A673 (cell line): ENCODE measurements at places on chromosomes 2 and 18. TPM values are rescaled to one million over a fixed set of nuclear protein-coding genes. Genes with fewer than 3 reads are reported as not detected.

CAPN14 gene
- 0.13 and 0.35 TPM in 2 replicates for total RNA-seq

SLC5A7 gene
- not detected in 2 replicates for total RNA-seq

ANKRD29 gene
- total RNA-seq = 2.6 and 2.8 TPM in 2 replicates

SKA1 gene
- 37.3 and 41.8 TPM in 2 replicates for total RNA-seq

GRCh38 chr2:113872201-113872600, 17.7 kb upstream of the ACTR3 start:
- H3K4me3 ChIP-seq = no peak overlapping the region
- no peak overlapping the region for H3K27ac ChIP-seq
- no peaks in the 10 kb centered on the region for H3K27me3 ChIP-seq
- DNase-seq = no peak

DNA sequence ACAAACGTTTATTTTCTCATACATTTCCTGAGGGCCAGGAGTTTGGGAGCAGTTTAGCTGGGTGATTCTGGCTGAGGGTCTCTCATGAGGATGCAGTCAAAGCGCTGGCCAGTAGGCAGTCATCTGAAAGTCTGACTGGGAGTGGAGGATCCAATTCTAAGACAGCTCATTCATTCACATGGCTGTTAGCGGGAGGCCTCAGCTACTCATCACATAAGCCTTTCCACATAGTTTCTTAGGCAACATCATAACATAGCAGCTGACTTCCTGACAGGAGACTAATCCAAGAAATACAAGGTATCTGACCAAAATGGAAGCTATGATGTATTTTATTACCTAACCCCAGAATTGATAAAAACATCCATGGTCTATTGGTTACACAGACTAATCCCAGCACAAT, 2.9 kb upstream of the MRPL44 start:
- H3K36me3 ChIP-seq = no peaks in the 10 kb centered on the region
- H3K27me3 ChIP-seq = no peaks in the 10 kb centered on the region
- H3K4me1 ChIP-seq = peaks cover 31% of the 10 kb centered on the region

GRCh38 chr2:22326250-22326649, 1058.7 kb upstream of the KLHL29 start:
- no peak for DNase-seq
- H3K36me3 ChIP-seq = no peaks in the 10 kb centered on the region
- no peaks in the 10 kb centered on the region for H3K27me3 ChIP-seq
- H3K4me3 ChIP-seq = no peak overlapping the region

GRCh38 chr2:240398661-240399267, 36.7 kb upstream of the GPC1 start:
- H3K36me3 ChIP-seq = no peaks in the 10 kb centered on the region
- DNase-seq = no peak
- H3K27ac ChIP-seq = no peak overlapping the region

DNA sequence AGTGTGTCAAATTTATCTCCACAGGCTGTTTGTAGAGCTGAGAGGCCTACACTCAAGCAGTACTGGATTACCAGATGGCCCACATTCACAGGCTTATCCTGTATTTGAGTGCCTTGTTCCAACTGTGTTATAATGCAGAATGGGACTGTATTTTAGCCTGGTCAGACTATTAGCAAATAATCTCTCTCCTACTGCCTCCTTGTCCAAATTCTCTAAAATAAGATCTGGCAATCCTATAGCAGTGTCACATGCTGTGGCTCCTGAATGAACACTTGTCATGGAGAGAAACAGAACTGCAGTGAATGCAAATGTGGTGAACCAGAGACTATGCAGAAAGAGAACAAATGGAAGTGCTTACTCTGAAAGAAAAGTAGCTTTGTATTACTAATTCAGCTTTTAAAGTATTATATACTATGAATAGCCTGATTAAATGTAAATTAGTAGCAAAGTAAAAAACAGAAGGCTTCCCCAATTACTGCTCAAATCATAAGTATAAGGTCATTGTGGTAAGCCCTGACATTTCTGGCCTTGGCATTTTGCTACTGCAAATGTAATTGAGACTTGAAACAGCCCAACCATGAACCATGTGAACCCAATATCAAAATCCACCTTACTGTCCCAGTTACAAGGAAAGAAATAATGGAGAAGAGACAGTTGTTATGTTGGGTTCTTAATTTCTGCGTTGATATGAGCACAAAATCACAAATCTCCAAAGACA, 80.0 kb downstream of the MAP4K3 start:
- no peaks in the 10 kb centered on the region for H3K27me3 ChIP-seq
- H3K4me3 ChIP-seq = no peak overlapping the region
- no peak overlapping the region for H3K27ac ChIP-seq
- DNase-seq = no peak
- H3K36me3 ChIP-seq = no peaks in the 10 kb centered on the region

DNA sequence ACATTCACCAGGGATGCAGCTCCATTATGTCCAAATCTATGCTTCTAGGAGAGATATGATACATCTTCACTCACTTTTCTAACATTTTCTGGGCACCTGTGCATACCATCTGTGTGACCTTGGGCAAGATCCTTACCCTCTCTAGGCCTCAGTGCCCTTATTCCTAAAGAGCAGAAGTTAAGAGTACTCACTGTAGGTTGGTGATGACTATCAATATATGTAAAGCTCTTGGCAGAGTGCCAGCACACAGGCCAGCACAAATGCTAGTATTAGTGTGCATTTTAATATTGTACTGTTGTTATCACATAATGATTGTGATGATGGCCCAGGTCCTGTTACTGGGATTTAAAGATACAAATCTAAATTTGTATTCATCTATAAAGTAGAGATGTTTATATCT, 199.2 kb downstream of the RAD51AP2 start:
- H3K27me3 ChIP-seq = no peaks in the 10 kb centered on the region
- peak; percentile 16 for DNase-seq
- no peaks in the 10 kb centered on the region for H3K36me3 ChIP-seq

GRCh38 chr2:238069021-238069709, 8.4 kb downstream of the SCLY start:
- no peak overlapping the region for H3K4me3 ChIP-seq
- no peaks in the 10 kb centered on the region for H3K4me1 ChIP-seq
- no peak for DNase-seq
- no peaks in the 10 kb centered on the region for H3K27me3 ChIP-seq
- H3K27ac ChIP-seq = no peak overlapping the region

GRCh38 chr18:67486534-67486933, 30.0 kb downstream of the DSEL start:
- no peaks in the 10 kb centered on the region for H3K36me3 ChIP-seq
- no peak overlapping the region for H3K4me3 ChIP-seq
- H3K27me3 ChIP-seq = no peaks in the 10 kb centered on the region
- no peak overlapping the region for H3K27ac ChIP-seq
- H3K4me1 ChIP-seq = peaks cover 42% of the 10 kb centered on the region

- no peaks in the 10 kb centered on the region for H3K27me3 ChIP-seq
- no peaks in the 10 kb centered on the region for H3K4me1 ChIP-seq
- H3K4me3 ChIP-seq = no peak overlapping the region
Measured at GRCh38 chr2:105526000-105526925, 127.4 kb upstream of the FHL2 start.

DNA sequence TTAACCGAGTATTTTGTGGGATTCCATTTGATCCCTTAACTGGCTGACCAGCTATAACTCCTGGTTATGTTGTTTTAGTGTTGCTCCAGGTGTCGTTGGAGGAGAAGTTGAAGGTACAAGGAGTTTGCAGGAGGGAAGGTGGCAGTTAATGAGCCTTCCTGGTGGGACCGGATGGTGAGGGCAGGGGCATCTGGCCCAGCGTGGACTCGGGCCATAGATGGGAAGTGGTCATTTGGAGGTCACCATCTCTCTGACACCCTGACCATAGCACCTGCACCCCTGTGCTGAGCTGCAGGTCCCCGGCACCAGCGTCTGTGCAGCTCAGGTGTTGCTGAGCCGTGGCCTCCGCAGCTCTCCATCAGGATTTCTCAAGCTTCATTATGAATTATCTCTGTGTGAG, 51.4 kb upstream of the RBM44 start:
- DNase-seq = no peak
- H3K4me1 ChIP-seq = peaks cover 3% of the 10 kb centered on the region
- H3K27me3 ChIP-seq = no peaks in the 10 kb centered on the region
- peaks cover 6% of the 10 kb centered on the region for H3K36me3 ChIP-seq
